Suppressor macrophage treated with lipopolysaccharide for 4 hours (primary cell): ENCODE measurements at places on chromosomes 12 and 14.

DNA sequence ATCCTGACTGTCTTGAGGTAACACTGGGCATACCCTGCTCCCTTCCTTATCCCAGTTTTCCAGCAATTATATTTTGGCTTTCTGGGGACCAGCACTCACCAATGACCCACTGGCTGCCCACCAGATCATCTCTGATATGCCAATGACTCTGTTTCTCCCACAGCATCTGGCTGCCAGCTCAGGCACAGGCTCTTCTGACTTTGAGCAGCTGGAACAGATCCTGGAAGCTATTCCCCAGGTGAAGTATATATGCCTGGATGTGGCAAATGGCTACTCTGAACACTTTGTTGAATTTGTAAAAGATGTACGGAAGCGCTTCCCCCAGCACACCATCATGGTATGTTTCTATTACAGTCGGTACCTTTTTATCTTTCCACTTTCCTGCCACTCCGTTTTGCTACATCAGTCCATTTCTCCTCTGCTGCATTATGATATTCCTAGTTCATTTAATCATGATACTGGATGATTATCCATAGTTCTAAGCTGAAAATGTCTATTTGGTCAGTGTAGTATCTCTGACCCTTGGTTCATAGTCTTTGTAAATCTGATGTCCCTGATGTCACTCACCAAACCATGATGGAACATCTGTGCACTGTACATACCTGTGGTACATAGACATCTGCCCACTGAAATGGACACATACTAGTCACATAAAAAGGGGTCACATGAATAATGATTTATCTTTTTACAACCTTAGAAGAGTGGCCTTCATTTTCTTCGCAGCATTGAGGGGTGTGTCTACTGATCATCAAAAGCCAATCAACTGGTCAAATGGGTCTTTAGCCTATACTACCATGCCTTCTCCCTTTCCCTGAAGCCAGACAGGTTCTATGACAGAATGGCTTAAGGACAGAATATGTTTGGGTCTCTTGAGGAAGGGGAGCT is 3.3 kb downstream of the GMPR2 start:
- no peak for DNase-seq

- DNase-seq = no peak
Observed at GRCh38 chr14:102138961-102139285, 774 bp upstream of the WDR20 start.

DNA sequence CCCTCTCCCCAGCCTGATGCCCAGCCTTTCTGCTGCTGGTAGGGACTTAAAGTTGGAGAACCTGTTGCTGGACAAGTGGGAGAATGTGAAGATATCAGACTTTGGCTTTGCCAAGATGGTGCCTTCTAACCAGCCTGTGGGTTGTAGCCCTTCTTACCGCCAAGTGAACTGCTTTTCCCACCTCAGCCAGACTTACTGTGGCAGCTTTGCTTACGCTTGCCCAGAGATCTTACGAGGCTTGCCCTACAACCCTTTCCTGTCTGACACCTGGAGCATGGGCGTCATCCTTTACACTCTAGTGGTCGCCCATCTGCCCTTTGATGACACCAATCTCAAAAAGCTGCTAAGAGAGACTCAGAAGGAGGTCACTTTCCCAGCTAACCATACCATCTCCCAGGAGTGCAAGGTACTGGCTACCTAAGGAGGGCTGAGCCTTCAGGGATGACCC is 1.6 kb downstream of the TSSK4 start:
- DNase-seq = no peak

DNA sequence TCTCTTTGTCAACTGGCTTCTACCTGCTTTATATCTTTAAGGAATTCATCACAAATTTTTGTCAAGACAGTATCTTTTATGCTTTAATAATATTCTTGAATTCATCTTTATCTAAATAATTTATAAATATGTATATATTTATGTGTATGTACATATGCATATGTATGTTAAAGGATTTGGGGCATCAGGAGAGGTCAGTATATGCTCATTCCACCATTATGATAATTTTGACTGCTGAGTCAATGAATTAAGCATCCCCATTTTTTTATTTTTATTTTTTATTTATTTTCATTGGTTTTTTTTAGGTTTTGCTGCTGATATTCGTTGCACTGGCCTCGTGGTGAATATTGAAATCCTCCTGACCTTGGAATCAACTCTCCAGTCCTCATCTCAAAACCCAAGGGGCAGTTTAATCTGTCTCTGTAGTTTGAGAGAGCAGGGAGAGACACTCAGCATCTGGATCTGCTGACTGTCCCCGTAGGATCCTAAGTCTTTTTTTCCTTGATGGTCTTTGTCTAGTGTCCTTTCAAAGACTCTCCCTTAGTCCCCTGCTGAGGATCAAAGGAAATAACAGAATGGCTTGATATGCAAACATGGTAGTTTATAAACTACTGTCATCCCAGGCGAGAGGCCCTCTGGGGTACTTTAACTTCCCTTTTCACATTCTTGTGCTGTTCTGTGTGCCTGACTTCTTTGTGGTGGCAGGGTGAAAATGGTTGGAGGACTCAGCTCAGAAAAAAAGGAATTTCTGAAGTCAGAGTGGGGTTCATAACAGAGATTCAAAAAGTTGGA is 218.7 kb downstream of the DIO2 start:
- no peak for DNase-seq

- no peak for DNase-seq
Observed at GRCh38 chr12:19648591-19648990, 209.3 kb downstream of the AEBP2 start.

DNA sequence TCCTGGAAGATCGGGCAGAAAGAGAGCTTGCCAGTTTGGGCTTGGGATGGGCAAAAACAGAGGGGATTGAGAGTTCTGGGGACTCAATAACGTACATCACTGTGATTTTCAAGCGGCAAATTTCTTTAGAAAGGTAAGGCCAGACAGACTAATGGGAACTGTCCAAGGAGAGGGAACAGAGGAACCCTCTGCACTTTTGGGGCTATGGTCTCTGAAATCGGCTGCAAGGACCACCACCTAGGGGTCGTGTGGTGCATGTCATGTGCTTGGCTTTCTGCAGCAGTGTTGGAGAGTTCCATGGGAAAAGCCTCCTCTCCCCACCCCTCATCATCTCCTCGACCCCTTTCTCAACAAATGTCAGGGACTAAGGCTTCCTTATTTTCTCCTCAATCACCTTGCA is 79.6 kb downstream of the PPM1A start:
- no peak for DNase-seq

DNA sequence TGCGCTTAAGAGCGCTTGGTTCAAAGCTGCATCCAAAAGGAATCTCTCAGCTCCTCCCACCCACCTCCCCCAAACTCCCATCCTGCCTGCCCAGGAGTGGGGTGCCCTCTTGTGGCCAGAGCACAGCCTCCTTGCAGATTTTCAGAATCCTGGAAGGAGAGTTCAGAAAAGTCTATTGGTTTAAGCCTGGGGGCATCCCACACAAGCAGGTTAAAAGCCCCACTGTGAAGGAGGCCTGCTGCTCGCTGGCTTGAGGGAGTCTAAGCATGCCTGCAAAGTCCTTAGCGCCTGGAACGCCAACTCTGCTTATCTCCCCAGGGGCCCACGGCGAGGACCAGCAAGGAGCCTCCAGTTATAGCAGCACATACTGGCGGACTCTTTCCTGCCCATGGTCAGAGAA is 297.1 kb downstream of the KSR2 start:
- peak; percentile 11 for DNase-seq

GRCh38 chr12:27177706-27178105 is 66.4 kb upstream of the STK38L start:
- DNase-seq = peak; percentile 59

GRCh38 chr14:45060551-45060950 is 23.4 kb upstream of the PRPF39 start:
- no peak for DNase-seq

- DNase-seq = no peak
Observed at GRCh38 chr12:6834254-6834653, 6.0 kb downstream of the P3H3 start.

DNA sequence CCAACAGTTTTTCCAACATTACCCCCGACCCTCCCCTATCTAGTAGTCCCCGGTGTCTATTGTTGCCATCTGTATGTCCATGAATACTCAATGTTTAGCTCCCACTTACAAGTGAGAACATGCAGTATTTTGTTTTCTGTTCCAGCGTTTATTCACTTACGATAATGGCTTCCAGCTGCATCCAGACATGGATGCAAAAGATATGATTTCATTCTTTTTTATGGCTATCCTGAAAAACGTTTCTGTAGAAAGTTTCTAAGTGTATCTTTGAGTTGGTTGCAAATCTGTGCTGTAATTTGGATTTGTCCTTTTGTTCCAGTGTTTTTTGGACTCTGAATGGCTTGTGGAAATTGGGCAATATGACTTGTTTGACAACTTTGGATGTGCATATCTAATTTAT is 11.7 kb downstream of the SP1 start:
- DNase-seq = no peak

GRCh38 chr14:29089849-29090248 is 323.3 kb downstream of the FOXG1 start:
- no peak for DNase-seq

GRCh38 chr12:89475203-89475990 is 49.2 kb downstream of the GALNT4 start:
- no peak for DNase-seq

DNA sequence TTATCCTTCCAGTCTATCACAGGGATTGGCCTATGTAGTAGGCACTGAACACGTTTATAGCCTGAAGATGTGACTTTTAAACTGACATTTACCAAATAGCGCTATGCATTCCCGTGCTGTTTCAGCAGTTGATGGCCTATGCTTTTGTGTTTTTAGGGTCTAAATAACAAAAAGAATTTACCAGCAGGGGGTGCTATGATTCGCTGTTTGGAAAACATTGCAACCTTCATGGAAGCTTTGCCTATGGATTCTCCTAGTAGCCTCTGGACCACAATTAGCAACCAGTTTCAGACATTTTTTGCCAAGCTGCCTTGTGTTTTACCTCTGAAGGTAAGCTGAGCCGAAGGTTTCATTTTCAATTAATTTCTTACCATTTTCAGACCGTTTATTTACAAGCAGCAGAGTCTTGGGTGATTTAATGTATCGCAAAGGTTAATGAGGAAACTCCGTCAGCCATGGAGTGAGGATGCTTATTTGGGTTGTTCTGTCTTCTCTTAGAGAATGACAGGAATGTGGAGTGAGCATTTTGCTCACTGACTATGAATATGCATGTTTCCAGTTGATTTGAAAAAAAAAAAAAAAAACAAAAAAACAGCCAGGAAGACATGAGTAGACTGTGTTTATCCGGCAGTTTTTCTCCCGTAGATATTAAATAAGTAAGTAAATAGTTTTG is 133.1 kb downstream of the PRIMA1 start:
- peak; percentile 82 for DNase-seq

GRCh38 chr14:102203382-102203781 is 63.7 kb downstream of the WDR20 start:
- no peak for DNase-seq

DNA sequence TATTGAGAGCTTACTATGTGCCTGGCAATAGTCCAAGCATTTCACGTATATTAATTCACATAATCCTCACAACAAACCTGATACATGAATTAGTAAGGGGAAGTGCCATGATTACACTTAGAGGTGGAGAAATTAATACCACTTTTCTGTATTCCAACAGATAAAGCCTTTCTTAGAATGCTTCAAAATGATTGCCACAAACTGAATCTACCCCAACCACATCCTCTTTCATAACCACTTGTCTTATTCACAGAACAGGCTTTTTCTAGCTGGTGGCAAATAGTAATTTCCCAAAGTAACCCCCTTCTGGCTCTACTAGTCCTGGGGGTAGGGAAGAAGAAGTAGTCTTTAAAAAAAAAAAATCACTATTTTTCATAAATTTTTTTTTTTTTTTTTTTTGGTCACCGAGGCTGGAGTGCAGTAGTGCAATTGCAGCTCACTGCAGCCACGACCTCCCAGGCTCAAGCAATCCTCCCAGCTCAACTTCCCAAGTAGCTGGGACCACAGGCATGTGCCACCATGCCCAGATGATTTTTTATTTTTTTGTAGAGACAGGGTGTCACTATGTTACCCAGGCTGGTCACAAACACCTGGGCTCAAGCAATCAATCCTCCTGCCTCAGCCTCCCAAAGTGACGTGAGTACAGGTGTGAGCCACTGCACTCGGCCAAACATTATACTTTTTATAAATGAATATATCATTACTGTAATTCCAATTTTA is 59.0 kb upstream of the ARID2 start:
- peak; percentile 78 for DNase-seq

- DNase-seq = no peak
Observed at GRCh38 chr14:77924141-77924948, 124.4 kb downstream of the ADCK1 start.

- no peak for DNase-seq
Observed at GRCh38 chr14:95345032-95345431, 25.3 kb upstream of the CLMN start.

GRCh38 chr12:3045494-3045893 is 31.7 kb upstream of the TSPAN9 start:
- DNase-seq = no peak

- DNase-seq = no peak
Observed at GRCh38 chr14:74605531-74606223, 6.4 kb downstream of the LTBP2 start.

- no peak for DNase-seq
Observed at GRCh38 chr12:130700492-130701401, 15.4 kb downstream of the RIMBP2 start.

DNA sequence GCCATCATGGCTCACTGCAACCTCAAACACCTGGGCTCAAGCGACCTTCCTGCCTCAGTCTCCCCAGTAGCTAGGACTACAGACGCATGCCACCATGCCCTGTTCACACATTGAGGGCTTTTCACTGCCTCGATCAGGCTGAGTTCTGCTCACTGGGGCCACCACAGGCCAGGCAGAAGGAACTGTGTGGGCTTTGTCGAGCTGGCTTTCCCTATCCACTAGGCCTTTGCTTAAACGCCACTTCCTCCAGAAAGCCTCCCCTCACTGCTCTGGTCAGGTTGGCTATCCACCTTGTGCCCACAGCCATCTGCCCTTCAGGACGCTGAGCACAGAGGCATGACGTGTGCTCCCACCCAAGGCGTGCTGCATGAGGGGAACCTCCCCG is 45.2 kb downstream of the MLXIP start:
- no peak for DNase-seq

DNA sequence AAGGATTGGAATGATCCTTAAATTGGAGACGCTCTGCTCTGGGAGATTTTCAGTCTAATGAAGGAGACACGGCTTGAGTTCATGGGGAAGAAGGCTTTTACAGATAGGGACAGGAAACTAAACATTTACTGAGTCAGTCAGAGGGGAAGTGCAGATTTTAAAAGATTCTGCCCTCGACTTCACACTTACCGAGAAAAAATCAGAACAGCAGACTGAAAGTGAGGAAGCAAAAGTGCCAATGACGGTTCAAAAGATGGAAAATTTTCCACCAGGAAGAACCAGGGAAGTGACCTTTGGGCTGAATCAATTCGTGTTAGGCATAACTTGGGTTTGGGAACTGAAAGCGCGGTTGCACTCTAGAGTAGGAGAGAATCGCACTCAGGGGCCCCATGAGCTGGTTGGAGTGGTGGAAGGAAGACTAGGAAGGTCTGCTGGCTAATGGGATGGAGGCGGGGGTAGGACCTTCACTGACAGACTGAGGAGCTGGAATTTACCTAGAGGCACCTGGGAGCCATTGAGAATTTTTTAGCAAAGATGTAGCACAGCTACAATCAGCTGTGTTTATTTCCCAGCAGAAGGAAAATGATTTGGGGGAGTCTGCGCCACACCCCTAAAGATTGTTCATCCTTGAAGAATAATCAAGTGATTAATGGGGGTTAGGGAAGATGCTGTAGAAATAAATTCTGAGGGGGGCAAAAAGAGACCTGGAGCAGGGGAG is 1.2 kb downstream of the KCNK13 start:
- peak; percentile 80 for DNase-seq
